Activated CD4-positive, alpha-beta T cell treated with anti-CD3 and anti-CD28 coated beads, Interleukin-2, amount 10 ng/mL, durations not matched to agents 7 days and 5 days (primary cell): ENCODE measurements at places on chromosomes 12 and 14. TPM values are rescaled to one million over a fixed set of nuclear protein-coding genes. Genes with fewer than 3 reads are reported as not detected.

GRCh38 chr14:24277606-24278321 lies 6.4 kb upstream of the RABGGTA start:
- DNase-seq = no peak

RPS29 gene
- 860 TPM for total RNA-seq

NRXN3 gene
- total RNA-seq = not detected

CSRP2 gene
- 0.22 TPM for total RNA-seq

- no peak for DNase-seq
Observed at GRCh38 chr12:114420944-114421335, 15.0 kb upstream of the TBX5 start.

MYH6 gene
- 0.08 TPM for total RNA-seq

CDCA3 gene
- total RNA-seq = 122 TPM

GLI1 gene
- 0.52 TPM for total RNA-seq

DNA sequence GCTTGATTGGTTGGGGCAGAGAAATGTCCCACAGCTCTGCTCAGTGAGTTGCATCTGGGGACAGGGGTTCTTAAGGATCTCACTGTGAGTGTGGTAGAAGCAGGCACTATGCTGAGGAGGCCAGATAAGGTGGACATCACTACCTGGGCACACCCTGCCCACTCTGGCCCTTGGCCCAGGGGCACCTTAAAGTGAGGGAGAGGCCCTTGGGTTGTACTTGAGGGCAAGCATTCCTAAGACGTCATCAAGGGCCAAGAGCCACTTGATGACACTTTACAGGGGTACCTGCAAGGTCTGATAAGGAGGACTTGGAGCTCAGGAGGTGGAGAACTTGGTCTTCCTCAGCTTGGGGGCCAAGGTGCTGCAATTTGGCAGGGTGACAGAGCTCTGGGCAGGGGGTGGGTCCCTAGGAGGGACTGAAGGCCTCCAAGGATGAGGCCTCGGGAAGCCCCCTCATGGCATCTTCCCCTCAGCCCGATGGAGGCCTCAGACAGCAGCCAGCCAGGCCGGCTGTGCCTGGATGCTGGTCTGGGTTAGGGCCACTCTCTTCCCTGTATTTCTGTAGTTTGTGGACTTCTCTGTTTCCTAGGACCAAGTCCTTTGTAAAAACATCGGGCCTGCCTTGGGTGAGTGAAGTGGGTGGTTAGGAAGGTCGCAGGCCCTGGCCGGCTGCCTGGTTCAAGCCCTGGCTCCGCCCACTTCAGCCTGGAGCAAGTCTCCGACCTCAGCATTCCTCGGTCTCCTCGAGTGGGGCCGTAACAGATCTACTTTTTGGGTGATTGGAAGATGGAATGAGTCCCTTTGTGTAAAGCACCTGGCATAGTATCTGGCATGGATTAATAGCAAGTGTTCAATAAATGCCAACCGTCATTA lies 24.8 kb downstream of the GPR68 start:
- DNase-seq = no peak
